ENCODE measurements at places on chromosomes 7 and 10.

DNA sequence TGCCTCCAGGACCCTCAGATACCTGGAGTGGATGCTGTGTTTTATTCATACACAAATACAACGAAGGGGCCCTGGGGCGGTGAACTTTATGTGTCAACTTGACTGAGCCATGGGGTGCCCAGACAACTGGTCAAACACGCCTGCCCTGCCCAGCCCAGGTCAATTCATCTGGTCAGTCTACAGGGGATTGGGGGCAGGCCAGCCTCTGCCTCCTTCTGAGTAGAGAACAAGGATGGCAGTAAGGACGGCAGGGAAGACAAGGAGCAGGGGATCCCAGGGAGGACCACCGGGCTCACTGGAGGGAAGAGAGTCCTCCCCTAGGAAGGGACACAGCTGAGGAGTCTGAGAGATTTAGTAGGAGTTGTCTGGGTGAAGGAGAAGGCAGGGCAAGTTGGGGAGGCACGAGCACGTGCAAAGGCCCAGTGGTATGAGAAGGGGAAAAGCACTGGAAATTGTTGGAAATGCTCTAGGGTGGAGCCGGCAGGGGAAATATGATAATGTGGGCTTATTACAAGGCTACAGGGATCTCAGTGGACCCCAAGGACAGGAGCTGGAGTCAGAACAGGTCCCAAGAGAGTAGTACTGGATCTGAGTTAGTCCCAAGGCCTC is 63.4 kb downstream of the MYL10 start:
- DNase-seq, result peak; percentile 12

GRCh38 chr7:148483515-148484308 is 106.9 kb upstream of the C7orf33 start:
- DNase-seq, result no peak

DNA sequence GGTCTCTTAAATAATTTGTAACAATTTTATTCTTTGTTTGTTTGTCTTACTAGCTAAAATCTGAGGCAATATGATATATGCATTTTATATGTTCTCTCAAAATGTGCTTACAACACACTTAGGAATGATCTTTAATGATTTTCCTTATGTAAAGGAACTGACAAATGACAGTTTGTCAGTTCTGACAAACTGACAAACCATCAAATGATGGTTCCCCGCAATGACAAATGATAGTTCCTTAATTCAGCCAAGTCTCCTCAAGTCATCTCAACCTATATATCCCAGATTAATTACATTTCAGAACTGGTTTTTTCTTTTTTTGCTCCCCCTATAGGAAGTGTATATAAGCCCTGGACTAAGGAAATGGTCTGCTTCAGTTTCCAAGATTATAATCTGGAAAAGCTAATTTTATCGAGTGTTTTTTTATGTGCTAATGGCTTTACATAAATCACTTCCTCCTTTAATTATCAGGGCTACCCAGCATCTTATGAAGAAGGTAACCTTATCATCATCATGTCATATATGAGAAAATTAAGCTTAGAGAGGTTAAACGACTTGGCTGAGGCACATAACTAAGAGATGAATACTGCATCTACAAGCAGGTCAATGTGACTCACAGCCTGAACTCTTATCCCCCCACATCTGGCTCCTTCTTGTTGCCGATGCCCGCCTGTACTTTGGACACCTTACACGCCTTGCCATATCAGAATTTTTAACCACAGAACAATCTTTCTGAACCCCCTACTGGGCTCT is 75.1 kb downstream of the RELN start:
- no peak for DNase-seq

GRCh38 chr7:44981035-44981706 is 2.4 kb upstream of the MYO1G start:
- DNase-seq, result no peak

- no peak for DNase-seq
Measured at GRCh38 chr7:32140210-32140939, 70.2 kb upstream of the PDE1C start.

GRCh38 chr7:50266635-50267386 is 37.7 kb upstream of the IKZF1 start:
- peak; percentile 75 for DNase-seq

DNA sequence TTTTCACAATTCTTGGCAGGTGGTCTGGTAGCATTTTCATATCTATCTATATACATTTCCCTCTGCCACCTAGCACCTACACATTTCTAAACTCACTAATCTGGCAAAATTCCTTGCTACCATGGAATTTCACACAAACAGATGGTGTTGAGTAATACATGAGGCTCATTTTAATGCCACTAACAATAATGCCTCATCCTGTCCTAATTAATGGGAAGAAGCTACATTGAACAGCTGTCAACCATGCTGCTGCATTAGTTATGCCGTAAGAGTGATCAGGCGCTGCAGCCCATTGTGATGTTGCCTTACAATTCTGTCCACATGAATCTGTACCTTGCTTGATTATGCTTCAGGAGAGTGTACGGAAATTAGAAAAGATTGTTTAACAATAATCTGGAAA is 23.2 kb downstream of the COL1A2 start:
- no peak for DNase-seq

GRCh38 chr7:44145479-44145968 is 4.4 kb upstream of the MYL7 start:
- DNase-seq, result peak; percentile 69

- no peak for DNase-seq
Measured at GRCh38 chr7:127815631-127816145, 163.7 kb downstream of the SND1 start.

GRCh38 chr10:33288127-33288526 is 46.3 kb downstream of the NRP1 start:
- DNase-seq, result no peak

DNA sequence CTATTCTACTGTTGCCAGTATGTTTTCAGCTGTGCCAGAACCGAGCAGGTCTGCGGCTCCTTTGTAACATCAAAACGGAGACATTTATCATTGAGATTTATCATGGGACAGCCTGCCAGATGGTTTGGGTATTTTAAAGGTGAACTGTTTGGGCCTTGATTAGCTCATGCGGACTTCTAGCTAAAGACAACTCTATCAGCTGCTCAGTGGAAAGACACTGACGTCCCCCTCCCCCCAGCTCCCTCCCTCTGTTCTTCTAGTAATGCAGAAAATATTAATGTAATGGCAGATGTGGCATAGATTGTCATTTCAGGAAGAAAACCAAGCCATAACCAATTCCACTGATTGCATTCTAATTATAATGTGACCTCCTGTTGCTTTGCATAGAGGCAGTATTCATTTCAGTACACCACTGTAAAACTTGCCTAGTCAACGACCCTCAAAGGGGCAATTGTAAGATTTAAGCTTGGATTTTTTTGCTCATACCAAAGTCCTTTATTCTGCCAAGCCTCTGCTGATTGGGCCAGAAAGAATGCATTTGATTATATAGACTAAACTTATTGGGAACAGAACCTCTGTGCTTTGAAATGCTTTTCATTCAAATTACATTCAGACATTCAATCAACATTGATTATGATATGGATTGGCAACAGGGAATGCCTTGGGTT is 966.8 kb downstream of the LRMDA start:
- DNase-seq, result no peak

DNA sequence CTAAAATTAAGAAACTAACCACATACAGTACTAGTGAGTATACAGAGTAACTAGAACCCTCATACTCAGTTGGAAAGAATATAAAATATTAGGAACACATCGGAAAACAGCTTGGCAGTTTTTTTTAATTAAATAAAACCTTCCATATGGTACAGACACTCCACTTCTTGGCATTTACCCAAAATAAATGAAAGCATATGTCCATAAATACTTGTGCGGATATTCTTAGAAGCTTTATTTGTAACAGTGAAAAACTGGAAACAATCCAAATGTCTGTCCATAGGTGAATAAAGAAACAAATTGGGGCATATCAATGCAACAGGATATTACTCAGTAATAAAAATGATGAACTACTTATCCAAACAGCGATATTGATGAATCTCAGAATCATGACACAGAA is 410.0 kb downstream of the HTR7 start:
- DNase-seq, result no peak

DNA sequence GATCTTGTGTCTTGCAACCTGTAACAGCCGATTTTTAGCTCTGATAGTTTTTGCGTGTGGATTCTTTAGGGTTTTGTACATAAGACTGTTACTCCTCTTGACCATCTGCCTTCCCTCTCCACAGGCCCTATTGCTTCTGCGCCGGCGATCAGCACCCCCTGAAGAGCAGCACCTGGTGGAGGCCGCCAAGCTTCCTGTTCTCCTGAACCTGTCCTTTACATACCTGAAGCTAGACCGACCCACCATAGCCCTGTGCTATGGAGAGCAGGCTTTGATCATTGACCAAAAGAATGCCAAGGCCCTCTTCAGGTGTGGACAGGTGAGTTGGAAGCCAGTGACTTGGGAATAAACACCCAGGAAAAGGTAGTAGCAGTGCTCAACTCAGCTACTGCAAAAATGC is 12.6 kb downstream of the FKBP6 start:
- DNase-seq, result no peak

DNA sequence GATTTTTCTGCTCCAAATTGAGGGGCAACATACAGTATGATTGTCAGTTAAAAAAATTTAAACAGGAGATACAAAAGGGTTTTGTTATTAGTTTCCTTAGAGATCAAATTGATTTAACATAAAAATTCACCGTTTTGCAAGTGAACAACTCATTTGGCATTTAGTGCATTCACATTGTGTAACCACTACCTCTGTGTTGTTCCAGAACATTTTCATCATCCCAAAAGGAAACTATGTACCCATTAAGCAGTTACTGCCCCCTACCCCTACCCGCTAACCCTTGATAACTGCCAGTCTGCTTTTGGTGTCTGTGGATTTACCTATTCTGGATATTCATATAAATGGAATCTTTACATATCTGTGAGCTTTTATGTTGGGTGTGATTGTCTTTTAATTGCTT is 3.1 kb downstream of the ZRANB1 start:
- no peak for DNase-seq

GRCh38 chr10:6713716-6714115 is 133.6 kb upstream of the PRKCQ start:
- DNase-seq, result no peak

- DNase-seq, result no peak
Measured at GRCh38 chr10:88693392-88694020, 12.5 kb upstream of the LIPK start.

GRCh38 chr10:126387931-126388911 is at the start of gene ADAM12:
Gene ADAM12, minus strand, starts transcription at chr10:126388477. Its CDS starts 332 bp downstream, at chr10:126388145.
- no peak for DNase-seq

GRCh38 chr10:4825868-4826791 is at the start of gene AKR1E2:
Gene AKR1E2, plus strand, starts transcription at chr10:4826207. Its CDS starts 118 bp downstream, at chr10:4826325.
- peak; percentile 71 for DNase-seq

- DNase-seq, result no peak
Measured at GRCh38 chr10:12852687-12853086, 148.8 kb downstream of the CCDC3 start.

DNA sequence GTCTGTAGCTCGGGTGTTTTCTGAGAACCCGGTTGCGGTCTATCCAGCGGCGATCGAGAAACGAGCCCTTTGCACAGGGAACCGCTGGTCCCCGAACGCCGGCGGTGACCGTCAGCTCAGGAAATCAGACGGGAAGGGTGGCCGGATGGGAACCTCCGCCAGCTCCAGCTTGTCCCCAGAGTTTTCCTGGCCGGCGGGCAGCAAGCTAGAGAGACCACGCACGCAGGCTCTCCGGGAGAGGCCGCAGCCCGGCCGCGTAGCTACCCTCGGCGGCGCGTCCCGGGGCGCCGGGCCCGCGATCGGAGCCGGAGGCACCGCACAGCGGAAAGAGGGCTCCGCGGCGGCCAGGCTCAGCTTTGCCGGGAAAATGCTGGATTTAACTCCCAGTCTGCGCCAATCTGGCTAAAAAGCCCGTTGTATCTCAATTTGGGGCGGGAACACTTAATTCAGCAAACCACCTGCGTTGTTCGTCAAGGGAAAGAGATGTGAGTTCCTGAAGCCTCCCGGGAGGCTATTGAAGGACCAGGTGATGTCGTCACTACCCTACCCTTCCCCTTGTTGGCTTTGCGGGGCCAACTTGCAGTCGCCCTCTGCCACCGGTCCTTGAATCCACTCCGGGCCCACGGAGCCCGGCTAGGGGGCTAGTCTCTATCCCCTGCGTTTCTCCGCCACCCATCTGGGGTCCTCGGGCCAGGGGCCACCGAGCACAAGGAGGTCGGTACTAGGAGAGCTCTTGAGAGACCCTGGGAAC is 859 bp upstream of the CH25H start:
- DNase-seq, result peak; percentile 33

GRCh38 chr10:105291571-105291970 is 650.5 kb downstream of the SORCS3 start:
- DNase-seq, result no peak

GRCh38 chr7:139696552-139696951 is 81.2 kb downstream of the HIPK2 start:
- no peak for DNase-seq

DNA sequence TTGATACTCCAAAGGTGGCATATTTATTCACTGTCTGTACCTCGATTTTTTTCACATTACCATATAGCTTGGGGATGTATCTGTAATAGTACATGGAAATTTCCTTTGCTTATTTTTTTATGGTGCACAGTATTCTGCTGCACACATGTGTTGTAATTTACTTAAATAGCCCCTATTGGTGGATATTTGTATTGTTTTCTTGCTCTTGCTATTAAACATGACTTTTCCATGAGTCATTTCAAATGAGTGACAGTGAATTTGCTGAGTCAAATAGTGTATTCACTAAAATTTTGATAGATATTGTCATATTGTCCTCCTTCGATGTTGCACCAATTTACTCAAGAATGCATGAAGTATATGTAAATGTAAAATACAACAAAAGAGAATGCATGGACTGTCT is 122.7 kb upstream of the STEAP4 start:
- no peak for DNase-seq

- no peak for DNase-seq
Measured at GRCh38 chr10:70458329-70459060, 17.0 kb upstream of the NODAL start.

- DNase-seq, result no peak
Measured at GRCh38 chr10:120805014-120805812, 45.9 kb upstream of the WDR11 start.

DNA sequence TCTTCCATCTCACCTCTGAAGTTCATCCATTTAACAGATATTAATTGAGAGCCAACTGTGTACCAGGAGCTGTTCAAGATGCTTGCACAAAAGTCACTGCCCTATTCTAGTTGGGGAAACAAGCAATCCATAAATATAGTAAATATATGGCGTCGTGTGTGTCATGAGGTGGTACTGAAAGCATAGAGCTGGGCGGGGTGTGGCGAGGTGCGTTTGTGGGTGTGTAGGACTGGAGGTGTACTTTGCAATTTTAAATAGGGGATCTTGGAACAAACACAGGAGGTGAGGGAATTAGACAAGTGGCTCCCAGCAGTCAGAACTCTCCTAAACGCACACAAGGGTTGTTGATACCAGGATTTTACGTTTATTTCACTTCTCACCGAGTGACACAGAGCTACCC is 490 bp upstream of the ZNF239 start:
- no peak for DNase-seq

- no peak for DNase-seq
Measured at GRCh38 chr7:6256677-6257535, 15.5 kb downstream of the CYTH3 start.

GRCh38 chr10:1679821-1680650 is 57.3 kb downstream of the ADARB2 start:
- DNase-seq, result no peak

GRCh38 chr7:38855867-38856266 is 53.1 kb downstream of the VPS41 start:
- no peak for DNase-seq
